Stimulated activated CD4-positive, alpha-beta T cell treated with anti-CD3 and anti-CD28 coated beads, Interleukin-1b, Interleukin-23, amount 100 ng/mL, for 1 hour (primary cell): ENCODE measurements at places on chromosomes 3 and 15.

DNA sequence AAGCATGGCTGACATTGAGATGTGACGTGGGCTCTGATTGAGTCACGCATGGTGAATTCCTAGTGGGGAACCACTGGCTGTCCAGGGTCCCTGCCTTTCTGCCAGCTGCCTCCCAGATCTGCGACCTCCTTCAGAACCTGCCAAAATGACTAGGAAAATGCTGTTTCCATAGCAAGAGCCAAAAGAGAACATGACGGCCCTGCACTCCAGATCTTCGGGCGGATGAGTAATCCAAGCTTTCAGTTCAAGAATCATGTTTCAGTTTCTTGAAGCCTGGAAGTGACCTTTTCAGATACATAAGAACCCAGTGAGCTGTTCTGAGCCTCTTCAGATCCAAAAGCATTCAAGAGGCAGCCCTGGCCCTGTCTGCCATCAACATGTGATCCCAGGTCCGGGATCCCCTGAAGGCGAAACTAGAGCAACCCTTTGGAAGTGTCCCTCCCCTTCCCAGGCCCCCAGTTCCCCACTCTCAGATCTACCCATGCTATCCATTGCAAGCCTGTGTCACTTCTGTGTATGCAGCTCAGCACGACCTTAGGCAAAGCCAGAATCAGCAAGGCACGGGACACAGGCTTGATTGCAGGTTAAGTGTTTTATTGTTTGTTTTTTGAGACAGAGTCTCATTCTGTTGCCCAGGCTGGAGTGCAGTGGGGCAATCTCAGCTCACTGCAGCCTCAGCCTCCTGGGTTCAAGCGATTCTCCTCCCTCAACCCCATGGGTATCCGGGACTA lies 19.7 kb downstream of the ANKRD63 start:
- DNase-seq, result no peak

DNA sequence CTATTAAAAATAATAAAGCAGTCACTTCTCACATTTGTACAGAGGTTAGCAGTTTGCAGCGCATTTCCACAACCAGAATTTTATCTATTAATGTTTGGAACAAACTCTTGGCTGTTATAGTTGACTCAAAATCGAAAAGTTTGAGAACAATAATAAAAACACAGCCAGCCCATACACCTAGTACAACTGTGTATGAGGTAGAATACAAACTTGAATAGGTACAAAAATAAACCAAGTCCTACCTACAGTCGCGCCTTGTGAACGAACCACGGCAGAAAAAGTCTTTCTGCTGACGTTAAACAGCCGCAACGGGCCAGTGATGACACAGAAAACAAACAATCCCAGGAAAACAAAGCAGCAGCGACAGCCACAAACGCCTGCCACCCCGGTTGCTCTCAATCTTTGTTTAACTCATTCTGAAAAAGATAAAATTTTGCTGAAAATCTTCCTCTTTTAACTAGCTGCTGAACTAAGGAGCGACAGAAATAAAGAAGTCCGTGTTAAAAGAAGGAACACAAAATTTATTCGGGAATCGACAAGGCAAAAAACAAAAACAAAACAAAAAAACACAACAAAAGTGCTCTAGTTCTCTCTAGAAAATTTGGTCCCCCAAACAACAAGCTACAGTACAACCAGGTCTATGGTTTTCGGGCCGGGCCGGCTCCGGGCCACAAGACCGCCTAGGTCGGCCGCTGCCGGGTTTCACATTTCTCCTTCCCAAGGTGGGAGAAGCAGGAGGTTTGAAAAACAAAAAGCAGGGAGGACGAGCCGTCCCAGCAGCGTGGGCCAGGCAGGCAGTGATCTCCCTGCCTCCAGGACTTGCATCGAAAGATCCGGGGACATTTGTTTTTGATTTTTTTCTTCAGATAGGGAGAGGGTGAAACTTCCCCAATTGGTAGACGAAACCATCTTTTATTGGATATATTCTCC lies 2.9 kb downstream of the FOXL2 start:
- DNase-seq, result no peak

DNA sequence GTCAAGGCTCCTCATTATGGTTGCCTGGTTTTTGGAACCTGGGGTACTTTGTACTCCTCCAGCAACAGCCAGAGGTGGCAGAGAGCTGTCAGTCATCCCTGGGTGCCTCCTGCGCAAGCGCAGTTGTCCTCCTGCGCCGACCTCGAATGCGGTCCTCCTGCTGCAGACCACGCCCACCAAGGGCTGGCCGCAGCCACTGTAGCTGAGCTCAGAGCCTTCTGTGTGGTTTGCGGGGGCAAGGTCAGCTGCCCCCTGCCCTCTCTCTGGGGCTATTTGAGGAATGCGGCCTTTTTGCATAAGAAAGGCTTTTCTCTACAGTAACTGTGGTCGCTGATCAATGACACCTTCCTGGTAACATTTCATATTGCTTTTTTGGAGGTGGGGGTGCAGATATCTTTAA lies 131.3 kb upstream of the SNRPN start:
- no peak for DNase-seq

DNA sequence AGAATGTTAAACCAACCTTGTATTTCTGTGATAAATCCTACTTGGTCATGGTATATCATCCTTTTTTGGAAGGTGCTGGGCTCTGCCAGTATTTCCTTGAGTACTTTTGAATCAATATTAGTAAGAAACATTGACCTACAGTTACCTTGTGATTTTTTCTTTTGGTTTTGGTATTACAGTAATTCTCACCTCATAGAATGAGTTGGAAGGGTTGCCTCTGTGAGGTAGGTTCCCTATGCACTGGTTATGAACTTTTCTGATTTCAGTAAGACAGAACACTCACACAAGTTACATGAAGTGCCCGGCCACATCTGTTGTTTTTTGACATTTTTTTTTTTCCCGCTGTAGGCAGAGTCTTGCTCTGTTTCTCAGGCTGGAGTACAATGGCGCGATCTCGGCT lies 20.0 kb downstream of the PCCB start:
- no peak for DNase-seq

- no peak for DNase-seq
These were observed 38.5 kb downstream of the MYO5C start for GRCh38 chr15:52256930-52257733.

GRCh38 chr3:6182909-6183308 lies 678.0 kb upstream of the GRM7 start:
- no peak for DNase-seq

DNA sequence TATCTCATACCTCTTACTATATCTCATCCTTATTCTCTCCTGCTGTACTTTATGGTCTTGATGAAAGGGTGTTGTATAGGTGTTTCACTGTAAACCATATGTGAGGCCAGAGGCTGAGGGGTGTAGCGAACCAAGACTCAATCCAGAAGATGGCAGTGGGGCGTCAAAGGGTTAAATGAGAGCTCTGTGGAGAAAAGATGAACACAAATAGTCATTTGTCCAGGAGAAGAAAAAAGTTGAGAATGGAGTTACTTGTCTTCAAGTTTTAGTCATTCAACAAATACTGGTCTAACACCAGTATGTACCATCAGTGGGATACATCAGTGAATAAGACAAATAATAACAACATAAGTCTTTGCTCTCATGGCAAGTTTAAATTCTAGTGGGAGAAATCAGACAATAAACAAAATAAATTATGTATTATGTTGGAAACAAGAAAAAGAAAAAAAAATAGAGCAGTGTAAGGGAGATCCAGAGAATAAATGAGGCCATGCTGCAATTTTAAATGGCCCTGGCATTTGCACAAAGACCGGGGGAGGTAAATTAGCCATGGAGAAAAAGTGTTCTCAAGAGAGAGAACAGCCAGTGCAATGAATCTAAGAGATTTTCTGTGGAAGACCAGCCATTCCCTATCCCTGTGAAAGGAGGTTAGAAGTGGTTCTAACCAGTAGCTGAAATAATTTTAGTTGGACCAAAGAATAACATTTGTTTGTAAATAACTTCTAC lies 77.0 kb upstream of the UMPS start:
- no peak for DNase-seq

GRCh38 chr3:41418961-41419691 lies 219.8 kb downstream of the CTNNB1 start:
- no peak for DNase-seq

- DNase-seq, result no peak
These were observed 656.8 kb upstream of the SGO1 start for GRCh38 chr3:20842594-20843436.

DNA sequence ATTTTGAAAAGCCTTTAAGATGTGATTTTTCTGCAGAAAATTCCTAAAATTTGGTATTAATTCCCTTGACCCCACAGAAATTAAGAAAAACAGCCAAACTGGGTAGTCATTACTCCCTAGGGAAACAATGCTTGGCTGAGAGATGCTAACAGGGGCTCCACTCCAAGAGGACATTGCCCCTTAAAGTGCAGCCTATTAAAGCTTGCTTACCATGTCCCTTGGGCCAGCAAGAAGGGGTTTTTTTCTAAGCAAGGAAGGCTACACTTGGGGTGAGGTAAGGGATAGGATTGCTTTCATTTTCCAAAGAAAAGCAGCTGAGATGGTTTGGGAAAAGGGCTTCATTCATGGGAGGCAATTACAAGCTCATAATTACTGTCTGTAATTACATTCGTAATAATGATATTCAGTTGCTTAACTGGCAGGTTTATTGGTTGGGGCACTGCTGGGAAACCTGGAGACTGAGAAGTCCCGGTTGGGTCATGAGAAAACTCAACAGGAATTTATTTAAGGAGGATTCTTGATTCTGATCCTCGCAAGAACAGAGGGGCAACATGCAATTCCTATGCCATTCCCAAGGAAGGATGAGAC lies 247.5 kb downstream of the NR1D2 start:
- DNase-seq, result no peak

DNA sequence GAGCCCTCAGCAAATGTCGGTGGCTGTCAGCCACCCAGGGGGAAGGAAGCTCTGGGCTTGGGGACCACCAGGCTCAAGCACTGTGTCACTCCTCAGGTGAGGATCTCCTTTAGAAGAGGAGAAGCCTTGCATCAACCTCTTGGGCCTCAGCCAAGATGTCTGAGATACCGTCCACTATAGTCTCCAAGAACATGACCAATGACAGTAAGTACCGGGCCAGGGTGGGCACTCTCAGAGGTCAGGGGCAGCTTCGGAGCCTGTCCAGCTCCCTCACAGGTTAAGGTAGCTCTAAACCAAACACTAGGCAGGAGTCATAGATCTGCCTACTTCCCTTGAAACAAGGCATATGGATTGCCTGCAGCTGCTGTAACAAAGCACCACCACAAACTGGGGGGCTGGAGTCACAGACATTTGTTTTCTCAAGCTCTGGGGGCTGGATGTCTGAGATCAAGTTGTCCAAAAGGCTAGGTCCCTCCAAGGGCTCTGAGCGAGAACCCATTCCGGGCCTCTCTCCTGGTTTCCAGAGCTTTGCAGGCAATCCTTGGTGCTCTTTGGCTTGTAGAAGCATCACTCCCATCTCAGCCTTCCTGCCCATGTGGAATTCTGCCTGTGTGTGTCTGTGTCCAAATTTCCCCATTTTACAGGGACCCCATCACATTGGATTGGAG lies 1.3 kb downstream of the CFAP100 start:
- DNase-seq, result no peak

- DNase-seq, result no peak
These were observed 84.1 kb downstream of the ARHGAP31 start for GRCh38 chr3:119378259-119378803.

DNA sequence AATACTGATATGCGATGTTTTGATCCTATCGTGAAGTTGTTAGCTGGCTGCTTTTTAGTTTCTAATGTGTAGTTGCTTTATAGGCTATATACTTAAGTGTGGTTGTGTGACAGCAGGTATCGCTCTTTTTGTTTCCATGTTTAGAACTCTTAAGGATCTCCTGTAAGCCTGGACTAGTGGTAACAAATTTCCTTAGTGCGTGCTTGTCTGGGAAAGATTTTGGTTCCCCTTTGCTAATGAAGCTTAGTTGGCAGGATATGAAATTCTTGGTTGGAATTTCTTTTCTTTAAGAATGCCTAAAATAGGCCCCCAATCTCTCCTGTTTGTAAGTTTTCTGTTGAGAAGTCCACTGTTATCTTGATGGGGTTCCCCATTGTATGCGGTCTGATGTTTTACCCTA lies 173.6 kb downstream of the DOCK3 start:
- no peak for DNase-seq

- DNase-seq, result no peak
These were observed 224.9 kb upstream of the COL8A1 start for GRCh38 chr3:99413504-99413903.

DNA sequence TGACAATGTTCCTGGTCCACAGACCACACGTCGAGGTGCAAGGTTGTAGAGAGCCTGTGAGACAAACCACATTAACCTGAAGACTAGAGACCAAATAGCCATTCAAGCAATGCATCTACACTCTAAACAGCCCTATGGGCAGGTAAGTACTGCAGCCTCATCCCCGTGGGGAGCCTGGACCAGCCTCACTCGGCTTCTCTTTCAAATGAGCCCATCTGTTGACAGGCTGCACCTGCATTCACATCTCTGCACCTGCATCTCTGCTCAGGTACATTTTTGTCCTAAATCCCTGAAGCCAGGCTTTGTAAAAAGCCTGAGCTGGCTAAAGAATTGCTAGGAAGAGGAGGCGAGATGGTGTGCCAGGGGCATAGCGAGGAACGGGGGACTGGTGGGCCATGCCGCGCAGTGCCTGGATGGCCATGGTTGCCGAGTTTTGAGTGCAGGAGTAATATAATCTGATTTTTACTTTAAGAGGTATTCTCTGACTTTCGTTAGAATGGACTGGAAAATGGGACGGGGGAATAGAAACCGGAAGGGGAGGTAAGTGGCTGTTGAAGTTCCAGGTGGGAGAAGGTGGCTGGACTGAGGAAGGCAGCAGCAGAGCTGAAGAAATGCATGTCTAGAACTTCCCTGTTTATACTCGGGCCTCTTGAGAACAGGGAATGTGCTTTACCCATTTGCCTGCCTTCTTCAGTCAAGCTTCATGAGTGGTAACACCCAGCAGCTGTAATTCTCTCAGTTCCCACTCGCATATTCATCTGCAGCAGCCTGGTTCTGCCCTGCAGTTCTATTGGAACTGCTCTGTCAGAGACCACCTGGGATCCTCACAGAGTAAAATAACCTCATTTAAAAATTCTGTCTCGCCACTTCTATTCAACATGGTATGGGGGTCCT lies 226.4 kb downstream of the OPA1 start:
- DNase-seq, result no peak

GRCh38 chr15:39040861-39041260 lies 476.2 kb upstream of the RASGRP1 start:
- no peak for DNase-seq

DNA sequence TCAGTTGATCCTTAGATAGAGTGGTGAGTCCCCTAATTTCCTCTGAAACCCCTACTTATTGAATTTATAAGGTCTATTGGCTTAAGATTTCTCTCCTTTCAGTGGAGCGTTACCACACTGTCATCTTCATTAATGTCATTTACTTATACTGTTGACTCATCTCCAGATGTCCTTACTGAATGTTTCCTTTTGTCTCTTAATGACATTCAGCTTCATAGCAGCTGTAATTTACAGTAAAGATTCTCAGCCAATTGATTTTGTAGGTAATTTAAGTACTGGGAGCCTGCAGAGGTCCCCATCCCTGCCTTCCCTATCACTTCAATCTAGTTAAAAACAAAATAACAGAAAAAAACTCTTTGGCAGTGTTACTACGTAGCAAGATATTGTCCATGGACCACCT lies 18.8 kb downstream of the STX19 start:
- no peak for DNase-seq

DNA sequence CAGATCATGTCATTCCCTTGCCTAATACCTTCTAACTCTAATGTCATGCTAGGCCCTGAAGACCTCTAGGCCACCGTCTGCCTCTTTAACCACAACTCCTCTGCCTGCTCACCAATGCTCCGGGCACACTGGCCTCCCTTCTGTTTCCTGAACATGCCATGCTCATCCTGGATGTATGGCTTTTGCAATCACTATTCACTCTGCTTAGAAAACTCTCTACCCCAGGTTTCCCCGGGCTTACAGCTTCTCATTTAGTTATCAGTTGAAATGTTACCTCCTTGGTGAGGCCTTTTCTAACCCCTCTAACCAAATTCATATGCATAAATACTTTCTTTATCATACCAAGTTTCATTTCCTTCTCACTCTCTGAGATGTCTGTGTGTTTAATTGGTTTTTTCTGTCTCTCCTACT lies 727.8 kb upstream of the CFAP20DC start:
- no peak for DNase-seq
